ENCODE measurements at places on chromosomes 1 and 21.

GRCh38 chr1:184503221-184503749, 116.5 kb downstream of the C1orf21 start:
- no peak for DNase-seq

GRCh38 chr1:162139211-162139610, 69.7 kb downstream of the NOS1AP start:
- DNase-seq = no peak

- DNase-seq = no peak
Measured at GRCh38 chr1:232943679-232944252, 6.6 kb upstream of the NTPCR start.

DNA sequence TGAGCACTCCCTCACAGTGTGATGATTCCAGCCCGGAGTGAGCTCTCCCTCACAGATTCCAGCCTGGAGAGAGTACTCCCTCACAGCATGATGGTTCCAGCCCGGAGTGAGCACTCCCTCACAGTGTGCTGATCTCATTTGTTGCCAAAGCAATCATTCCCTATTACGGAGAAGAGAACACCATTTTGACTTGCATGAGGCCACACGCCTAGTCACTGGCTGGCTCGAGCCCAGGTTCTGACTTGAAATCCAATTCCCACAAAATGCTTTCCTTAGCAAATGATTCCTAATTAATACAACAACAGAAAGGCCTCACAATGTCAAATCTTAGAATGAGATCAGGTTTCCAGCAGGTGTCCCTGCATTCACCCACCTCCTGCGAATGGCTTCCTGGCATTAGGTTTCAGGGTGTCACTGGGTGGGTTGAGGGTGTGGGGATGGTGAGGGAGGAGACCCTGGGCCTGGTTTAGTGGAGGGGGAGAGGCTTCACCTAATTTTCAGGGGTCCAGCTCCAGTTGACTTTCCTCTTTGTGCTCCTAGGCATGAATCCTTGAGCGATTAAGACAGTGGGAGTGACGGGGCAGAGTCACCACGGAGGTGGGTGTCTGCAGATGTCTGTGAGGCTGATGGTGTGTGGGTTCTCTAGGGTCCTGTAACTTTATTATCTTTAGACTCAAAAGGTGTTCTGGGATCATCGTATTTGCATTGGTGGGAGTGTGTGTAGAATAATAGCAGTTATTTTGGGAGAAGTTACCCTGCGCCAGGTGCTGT, 158.5 kb downstream of the KCNJ6 start:
- DNase-seq = no peak

DNA sequence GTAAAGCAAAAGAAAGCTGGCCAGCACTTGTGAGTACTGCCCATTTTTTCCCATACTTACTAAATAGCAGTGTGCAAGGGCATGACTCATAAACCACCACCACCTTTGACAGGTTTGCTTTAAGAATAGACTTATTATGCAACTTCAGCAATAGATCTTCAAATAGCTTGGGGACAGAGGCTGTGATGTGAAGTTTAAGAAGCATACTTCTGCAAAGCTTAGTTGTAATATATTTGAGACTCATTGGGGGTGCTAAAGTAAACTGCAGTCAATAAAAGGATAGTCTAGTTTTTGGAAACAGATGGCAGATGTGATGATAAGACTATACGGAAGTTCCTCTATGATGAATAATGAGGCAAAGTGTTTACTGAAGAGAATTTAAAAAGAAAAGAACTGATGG, 210.0 kb downstream of the PLA2G4A start:
- no peak for DNase-seq

- no peak for DNase-seq
Measured at GRCh38 chr1:78141531-78142231, 95.9 kb downstream of the GIPC2 start.

DNA sequence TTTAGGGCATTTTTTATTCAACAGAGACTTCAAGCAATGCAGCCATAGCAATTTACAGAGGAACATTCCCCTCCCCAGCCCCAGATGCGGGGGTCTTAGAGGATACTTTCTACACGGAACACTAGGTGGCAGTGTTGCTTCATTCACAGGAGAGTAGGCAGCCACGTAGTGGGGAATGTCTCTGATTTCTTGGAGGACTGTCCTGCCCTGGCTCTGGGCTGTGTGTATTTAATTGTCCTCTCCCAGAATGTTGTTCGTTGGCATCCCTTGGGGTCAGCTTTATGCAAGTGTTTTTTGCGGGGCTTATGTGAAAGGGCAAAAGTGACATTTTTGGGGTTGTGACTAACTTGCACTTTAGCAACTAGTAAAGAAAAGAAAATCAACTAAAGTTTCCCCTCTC, 96.9 kb downstream of the PAPPA2 start:
- peak; percentile 9 for DNase-seq

- no peak for DNase-seq
Measured at GRCh38 chr1:23899070-23899469, 14.1 kb downstream of the CNR2 start.

DNA sequence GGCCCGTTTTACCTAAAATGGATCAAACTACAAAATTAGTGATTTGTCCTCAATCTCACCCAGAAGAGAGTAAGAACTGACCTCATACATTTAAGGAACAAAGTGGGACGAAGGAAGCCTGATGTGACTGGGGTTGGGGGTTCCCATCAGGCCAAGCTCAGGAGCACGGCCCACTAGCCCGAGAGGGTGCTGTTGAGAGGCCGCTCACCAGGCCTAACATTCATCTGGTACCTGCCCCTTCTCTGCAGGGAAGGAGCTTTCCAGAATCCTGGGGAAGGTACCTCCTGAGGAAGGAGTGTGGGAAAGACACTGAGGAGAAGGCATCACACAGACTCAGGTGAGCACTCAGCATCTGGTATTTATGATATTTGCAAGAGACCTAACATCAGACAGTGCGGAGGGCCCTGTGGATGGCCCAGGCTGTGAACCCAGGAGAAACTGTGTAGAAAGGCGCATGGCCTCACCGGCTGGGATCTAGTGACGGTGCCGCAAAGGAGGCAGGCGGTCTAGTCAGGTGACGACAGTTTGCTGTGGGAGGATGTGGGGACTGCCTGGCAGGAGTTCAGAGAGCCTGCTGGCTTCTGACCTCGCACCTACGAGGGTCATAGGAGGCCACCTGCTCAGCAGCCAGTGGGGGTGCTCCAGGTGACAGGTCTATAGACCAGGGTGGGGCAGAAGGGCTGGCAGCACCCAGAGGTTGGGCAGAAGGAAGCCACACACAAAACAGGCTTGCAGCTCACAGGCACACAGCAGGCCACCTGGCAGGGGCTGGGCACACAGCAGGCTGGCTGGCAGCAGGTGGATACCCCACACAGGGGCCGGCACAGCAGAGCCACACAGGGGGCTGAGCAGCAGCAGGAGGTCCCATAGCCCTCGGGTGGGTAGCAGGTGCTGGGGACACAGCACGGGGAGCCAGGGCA, 543 bp downstream of the KRTAP12-4 start:
- DNase-seq = no peak

DNA sequence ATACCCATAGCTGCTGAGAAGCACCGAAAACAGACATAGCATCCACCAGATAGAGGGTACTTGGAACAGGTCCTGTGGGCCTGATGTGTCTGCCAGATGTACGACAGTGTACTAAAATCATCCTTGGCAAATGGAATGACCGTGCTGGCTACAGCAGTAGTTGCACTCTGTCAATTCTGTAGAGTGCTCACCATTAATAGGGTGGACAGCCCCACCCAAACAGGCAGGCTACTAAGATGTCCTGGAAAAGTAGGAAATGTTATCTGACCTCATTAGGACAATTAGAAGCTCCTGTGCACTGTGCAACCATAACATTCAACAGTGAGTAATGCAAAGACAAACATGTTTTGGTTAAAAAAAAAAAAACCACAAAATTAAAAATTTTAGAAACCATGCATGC, 106.2 kb downstream of the PTPN14 start:
- no peak for DNase-seq

DNA sequence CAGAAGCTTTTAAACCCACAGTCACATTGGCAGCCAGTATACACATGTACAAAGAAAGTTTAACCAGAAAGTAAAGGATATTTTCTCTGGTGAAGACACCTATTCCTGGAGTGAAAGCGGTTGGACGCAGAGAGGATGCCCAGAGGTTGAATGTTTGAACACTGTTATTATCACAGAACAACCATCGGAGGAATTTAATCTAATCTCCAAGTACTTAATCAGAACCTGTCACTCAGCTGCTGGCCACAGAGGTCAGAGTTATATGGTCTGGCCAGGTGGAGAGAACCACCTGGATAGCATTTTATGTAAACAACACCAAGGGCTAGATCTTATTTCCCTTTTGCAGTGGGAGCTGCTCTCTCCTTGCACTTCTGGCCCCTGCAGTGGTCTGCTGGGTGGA, 29.4 kb downstream of the SPATA46 start:
- no peak for DNase-seq

DNA sequence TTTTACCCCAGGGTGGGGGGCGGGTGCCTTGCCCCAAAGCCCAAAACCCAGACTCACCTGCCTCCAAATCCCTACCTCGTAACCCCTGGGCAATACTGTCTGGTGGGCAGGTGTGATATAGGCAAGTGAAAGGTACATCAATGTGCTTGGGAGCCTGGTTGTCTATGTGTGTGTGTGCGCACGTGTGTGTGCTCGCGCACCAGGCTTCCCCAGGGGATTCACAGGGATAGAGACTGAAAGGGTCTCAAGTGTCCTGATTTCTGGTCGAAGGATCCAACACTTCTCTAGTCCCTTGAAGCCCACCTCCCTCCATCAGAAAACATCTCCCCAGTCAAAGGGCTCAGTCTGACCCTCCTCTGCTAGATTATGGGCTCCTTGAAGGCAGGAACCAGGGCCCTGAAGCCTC, 28.9 kb upstream of the EPB41 start:
- DNase-seq = no peak

- peak; percentile 24 for DNase-seq
Measured at GRCh38 chr1:228900099-228900885, 165.0 kb downstream of the RHOU start.

DNA sequence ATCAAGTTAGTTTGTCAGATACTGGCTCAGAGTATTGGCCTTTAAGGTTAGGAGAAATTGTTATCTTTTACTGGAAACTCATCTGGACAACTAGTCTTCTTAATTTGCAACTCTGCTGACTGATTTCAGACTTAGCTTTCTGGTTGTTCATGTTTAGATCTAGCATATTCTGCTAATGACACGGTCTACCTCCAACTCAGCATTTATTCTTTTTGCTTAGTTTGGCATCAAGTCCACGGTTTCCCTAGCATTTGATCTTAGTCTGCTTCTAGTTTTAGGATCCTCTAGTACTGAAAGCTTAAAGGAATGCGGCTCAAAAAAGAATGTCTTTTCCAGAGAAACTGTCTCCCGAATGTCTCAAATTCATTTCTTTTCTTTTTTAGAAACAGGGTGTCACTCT, 75.6 kb upstream of the SLFNL1 start:
- DNase-seq = no peak

DNA sequence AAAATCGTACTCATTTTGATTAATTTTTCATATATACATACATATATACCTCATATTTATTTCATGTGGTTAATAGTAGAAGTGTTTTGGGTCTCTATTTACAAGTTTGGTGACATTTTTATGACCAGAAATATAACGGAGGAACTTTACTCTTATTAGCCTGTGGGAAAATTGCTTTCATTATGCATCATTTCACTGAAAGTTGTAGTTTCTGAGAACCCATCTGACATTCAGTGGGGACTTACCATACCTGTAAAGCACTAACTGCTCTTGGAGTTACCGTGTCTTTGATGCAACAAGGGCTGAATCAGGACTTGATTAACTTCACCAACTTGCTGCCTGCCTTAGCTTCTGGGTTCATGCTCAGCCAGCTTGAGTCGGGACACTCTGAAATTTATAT, 49.9 kb upstream of the ITPKB start:
- no peak for DNase-seq

GRCh38 chr1:117652421-117652820, 46.6 kb downstream of the TENT5C start:
- no peak for DNase-seq

DNA sequence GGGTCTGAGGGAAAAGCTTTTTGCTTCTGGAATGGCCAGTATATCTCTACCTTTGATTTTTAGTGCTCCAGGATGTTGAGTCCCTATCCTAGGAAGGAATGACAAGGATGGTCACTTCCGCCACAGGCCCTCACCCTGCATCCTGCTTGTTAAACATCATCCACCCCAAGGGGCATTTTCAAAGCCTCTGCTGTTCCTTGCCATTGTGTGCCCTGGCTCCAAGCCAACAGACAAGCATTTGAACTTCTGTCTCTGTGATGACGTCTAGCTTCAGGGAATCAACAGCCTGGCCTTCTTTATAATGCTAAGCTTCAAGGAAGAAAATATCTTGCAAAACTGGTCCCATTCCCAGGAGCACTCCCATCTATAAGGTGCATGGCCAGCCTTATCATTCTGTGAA, 12.3 kb upstream of the JAM2 start:
- DNase-seq = no peak

- no peak for DNase-seq
Measured at GRCh38 chr1:2348346-2349325, 42.7 kb downstream of the MORN1 start.

GRCh38 chr1:67639361-67639760, 45.6 kb upstream of the GADD45A start:
- DNase-seq = no peak

DNA sequence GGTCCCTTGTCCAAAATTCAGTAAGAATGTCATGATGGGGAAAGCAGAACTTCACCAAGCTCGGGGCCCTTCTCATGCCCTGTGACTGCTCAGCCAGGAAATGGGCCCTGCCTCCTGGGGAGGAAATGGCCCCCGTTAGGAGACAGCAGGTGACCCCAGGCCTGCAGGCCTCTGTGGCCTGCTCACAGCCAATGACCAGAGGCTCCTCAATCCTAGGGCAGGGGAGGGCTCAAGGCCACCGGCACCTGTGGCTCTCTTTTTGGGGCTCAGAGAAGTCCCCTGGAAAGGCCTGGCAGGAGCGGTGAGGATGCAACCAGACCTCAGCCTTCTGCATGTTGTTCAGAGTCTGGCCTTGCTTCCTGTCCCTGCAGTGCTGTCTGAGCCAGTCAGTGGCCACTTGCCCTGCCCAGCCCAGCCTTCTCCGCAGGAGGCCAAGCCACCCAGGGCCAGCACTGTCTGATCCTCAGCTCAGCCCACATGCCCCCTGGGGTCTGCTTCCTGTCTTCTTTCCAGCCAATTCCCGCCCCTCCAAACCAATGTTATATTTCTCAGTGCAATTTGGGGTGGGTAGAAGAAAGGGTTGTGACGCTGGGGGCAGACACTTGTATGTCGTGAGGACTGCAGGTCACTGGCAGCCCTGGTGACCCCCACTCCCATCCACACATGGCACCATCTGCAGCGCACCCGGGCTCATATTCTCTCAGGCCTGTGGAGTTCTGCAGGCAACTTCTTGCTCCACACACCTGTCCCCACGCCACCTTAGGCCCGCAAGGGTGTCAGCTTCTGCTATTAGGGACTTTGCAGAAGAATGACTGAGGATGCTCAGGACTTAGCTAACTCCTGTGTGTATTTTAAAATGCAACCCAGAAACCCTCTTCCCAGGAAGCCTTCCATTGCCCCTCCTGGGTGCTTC, 83.6 kb downstream of the ITPKB start:
- no peak for DNase-seq

DNA sequence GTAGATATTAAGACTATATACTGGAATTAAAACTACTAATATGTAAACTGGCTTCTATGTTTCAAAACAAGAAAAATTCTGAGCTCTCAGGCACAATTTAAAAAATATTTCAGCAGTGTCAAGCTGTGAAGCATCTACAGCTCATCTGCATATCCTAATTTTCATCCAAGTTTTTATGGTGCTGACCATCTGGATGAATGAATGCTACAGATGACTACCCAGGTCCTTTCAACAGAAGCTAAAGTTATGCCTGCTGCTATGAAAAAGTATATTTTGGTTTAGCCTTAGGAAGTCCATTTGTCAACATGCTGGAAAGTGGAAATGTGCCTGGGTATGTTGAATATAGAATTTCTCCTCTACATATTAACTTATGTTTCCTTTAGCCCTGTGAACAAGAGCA, 206.9 kb downstream of the NEGR1 start:
- no peak for DNase-seq

- no peak for DNase-seq
Measured at GRCh38 chr1:240435996-240436566, 175.9 kb downstream of the GREM2 start.
